ENCODE measurements at places on chromosomes 7 and 10.

DNA sequence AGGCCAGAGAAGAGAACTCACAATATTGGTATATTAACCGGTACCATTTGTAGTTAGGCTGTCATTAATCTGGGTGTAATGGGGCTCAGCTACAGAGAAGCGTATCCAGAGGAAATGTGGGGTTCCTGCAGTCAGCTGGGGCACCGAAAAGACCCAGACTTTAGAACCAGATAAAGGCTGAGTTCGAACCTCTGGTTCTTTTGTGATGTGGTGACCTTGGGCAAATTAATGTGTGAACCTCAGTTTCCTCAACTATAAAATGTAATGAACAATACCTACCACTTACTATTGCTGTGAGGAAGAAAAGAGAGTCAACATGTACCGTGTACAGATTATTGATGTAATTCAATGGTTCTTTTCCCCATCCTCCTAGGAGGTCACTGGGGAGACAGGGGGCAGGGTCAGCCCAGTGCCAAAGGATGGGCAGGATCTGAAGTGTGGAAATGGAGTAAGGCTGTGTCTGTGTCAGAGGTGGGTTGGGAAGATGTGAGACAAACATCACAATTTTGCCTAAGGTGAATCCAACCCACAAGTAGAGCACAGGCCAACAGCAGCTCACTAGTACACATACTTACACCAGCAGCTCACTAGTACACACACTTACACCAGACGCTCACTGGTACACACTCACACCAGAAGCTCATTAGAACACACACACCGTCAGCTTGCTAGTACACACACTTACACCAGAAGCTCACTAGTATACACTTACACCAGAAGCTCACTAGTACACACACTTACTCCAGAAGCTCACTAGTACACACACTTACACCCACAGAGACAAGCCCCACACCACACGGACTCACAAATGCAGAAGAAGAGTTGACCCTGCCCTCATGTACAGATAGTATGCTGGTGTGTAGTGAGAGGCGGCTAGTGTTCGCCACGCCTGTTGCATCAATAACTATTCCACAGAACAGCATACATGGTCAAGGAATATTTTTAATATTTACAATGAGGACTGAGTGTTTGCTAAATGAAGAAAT lies 28.0 kb downstream of the PRSS2 start:
- no peak overlapping the region for H3K4me3 ChIP-seq
- no peak overlapping the region for H3K27ac ChIP-seq
- H3K4me1 ChIP-seq: peaks cover 8% of the 10 kb centered on the region
- DNase-seq: no peak
- no peaks in the 10 kb centered on the region for H3K36me3 ChIP-seq
- peaks cover 53% of the 10 kb centered on the region for H3K27me3 ChIP-seq

DNA sequence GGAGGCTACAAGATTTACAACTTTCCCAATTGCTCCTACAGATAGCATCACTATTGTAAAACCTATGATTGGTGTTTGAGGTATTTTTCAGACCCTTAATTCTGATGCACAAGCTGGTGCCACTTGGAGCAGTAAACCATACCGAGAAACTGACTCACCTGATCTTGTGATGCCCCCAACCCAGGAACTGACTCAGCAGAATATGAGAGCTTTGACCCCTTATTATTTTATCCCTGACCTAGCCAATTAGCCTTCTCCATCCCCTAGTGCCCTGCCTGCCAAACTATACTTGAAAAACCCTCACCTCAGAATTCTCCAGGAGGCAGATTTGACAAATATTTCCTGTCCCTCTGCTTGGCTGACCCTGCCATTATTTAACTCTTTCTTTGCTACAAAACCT lies 585.9 kb upstream of the GHITM start:
- H3K36me3 ChIP-seq: no peaks in the 10 kb centered on the region
- DNase-seq: no peak
- H3K4me3 ChIP-seq: no peak overlapping the region
- H3K27ac ChIP-seq: no peak overlapping the region
- H3K4me1 ChIP-seq: no peaks in the 10 kb centered on the region

- no peaks in the 10 kb centered on the region for H3K4me1 ChIP-seq
- no peak overlapping the region for H3K4me3 ChIP-seq
- no peak for DNase-seq
- no peaks in the 10 kb centered on the region for H3K36me3 ChIP-seq
- no peaks in the 10 kb centered on the region for H3K27me3 ChIP-seq
These were observed 49.2 kb upstream of the WNT2 start for GRCh38 chr7:117372073-117372472.

- peak overlapping the region; percentile 99 for H3K27ac ChIP-seq
- H3K4me1 ChIP-seq: peaks cover 35% of the 10 kb centered on the region
- peak; percentile 75 for DNase-seq
- peaks cover 19% of the 10 kb centered on the region for H3K36me3 ChIP-seq
- H3K27me3 ChIP-seq: peaks cover 4% of the 10 kb centered on the region
- peak overlapping the region; percentile 100 for H3K4me3 ChIP-seq
These were observed 510 bp downstream of the ZSWIM8 start for GRCh38 chr10:73785721-73786511.

DNA sequence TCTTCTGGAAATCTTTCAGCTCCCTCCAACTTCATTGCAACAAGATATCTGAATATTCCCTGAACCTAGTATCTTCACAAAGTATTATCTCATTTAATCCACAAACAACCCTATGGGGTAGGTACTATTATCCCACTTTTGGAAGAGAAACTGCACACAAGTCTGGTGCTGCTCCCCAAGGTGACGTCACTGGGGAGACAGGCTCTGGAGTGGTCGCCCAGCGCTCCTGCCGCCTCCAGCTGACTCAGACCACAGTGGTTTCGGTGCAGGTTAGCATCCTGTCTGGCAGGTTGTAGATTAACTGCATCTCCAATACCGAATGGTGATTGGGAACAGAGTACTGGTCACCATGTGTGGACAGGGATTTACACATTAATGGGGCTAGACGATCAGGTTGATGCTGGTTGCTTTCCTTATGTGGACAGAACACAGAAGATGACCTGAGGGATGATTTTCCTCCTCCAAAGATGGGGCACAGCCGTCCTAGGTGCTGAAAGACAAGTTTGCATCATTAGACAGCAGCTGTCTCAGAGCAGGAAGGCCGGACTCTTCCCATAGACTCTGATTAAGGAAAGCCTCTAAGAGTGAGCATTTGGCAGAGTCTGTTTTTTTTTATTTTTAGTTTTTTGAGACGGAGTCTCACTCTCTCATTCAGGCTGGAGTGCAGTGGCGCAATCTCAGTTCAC lies 128.6 kb downstream of the TRRAP start:
- no peak overlapping the region for H3K4me3 ChIP-seq
- peaks cover 5% of the 10 kb centered on the region for H3K27me3 ChIP-seq
- H3K36me3 ChIP-seq: peaks cover 28% of the 10 kb centered on the region
- no peaks in the 10 kb centered on the region for H3K4me1 ChIP-seq

- peak; percentile 36 for DNase-seq
- peaks cover 3% of the 10 kb centered on the region for H3K27me3 ChIP-seq
- peak overlapping the region; percentile 7 for H3K27ac ChIP-seq
- peaks cover 5% of the 10 kb centered on the region for H3K36me3 ChIP-seq
These were observed 22.2 kb upstream of the BAIAP2L1 start for GRCh38 chr7:98423043-98423442.

Data from HFFc6 (cell line).